Cardiac septum (tissue), 1 donor: ENCODE measurements at places on chromosomes 12 and 14. TPM values are rescaled to one million over a fixed set of nuclear protein-coding genes. Genes with fewer than 3 reads are reported as not detected.
A peak's percentile ranks its signal among the peaks of the same experiment; 100 is the strongest.

GRCh38 chr14:101034986-101035385 is 131.5 kb upstream of the RTL1 start:
- DNase-seq: peak; percentile 39

Gene PKP2
- total RNA-seq: 463 TPM

DNA sequence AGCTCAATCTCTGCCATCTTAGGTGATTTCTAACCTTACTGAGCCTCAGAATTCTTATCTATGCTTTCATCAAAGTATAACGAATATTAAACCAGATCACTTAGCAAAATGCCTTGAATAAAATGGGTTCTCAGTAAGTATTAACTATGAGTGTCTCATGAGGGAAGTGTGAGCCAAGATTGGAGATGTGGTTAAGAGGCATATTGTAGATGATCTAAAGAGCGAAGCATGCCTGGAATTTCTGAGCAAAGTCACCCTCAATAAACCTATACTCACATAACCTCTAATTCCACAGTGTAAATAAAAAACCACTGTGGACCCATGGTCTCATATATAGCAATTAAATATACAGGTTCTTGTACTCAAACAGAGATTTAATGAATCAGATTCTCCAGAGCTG is 193.1 kb upstream of the FSCB start:
- DNase-seq: no peak

Gene TAS2R13
- 1.0 TPM for total RNA-seq

Gene PPP1CC
- 102 TPM for total RNA-seq

DNA sequence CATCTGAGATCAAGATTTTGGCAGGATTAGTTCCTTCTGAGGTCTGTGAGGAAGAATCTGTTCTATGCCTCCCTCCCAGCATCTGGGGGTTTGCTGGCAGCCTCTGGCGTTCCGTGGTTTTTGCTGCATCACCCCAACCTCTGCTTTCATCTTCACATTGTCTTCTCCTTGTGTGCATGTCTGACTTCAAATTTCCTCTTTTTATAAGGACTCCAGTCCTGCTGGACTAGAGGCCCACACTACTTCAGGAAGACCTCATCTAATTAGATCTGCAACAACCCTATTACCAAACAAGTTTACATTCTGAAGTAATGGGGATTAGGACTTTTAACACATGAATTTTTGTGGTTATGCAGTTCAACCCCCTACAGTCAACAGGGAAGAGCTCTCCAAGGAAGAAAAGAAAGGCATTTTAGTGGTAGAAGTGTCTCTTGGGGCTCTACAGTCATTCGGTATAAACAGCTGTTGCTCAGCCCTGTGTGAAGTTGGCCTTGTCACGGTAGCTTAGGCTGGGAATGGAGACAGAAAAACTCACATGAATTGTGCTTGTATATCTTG is 89.7 kb downstream of the CAND1 start:
- DNase-seq: no peak

DNA sequence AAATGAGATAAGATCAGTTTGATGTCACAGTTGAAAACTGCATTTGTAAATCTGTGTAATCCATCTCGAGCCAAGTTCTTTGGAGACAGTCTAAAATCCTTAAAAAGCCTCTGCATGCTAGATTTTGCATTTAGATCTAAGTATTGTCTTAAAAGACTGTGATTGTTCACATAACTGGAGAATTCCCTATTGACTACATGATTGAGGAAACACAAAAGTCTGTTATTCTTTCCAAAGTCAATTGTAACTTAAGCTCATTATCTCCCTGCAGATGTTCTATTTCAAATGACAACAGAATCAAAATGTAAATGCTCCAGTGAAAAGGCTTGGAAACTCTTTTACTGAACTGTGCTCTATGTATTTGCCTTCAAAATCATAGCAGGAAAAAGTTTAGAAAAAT is 77.8 kb downstream of the MYF5 start:
- DNase-seq: no peak

Gene PDE3A
- total RNA-seq: 132 TPM

DNA sequence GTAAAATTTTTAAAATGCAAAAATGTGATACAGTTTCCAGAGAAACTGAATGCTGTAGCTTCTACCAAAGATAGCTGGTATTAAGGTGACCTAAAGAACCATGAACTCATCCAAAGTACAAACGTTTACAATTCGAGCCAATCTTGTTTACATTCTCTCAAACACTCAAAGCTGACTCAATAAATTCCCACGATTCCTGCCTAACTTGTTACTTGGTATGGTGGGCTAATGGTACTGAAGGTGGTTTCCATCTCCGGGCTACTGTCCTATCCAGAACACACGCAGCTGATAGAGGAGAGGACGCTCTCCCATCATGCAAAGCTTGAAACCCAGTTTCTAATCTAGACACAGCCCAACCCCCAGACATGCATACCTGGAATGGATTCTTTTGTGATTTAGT is 31.5 kb downstream of the RAD9B start:
- no peak for DNase-seq

Gene TSPAN19
- total RNA-seq: not detected

DNA sequence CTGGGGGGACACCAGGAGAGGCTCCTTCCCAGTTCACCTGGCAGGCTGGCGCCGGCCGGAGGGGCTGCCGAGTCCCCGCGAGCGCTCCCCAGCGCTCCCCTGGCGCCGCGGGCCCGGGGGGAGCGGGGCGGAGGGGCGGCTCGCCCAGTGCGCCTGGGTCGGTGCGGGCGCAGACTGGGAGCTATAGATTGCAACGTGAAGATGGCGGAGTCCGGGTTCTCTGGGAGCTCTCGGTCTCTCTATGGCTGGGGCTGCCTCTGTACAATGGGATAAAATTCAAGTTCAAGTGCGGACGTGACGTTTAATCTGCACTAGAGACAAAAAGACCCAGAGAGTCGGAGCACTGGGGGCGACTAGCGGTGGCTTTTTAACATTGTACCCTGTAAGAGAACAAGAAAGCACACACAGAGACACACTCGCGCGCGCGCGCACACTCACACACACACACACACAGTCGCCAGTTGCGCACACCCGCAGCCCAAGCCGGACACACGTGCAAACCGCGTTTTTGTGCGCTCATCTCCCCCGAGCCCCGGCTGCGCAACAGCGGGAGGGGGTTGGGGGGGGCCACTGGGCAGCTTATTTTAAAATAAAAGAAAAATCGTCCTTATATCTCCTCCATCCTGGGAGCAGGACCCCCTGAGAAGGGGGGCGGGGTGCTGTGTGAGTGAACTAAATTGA is at the start of gene BCL11B:
BCL11B (minus strand) TSS at position 247 of the 681 bp plus-strand sequence. CDS start 979 bp downstream, outside the sequence.
- no peak for DNase-seq

DNA sequence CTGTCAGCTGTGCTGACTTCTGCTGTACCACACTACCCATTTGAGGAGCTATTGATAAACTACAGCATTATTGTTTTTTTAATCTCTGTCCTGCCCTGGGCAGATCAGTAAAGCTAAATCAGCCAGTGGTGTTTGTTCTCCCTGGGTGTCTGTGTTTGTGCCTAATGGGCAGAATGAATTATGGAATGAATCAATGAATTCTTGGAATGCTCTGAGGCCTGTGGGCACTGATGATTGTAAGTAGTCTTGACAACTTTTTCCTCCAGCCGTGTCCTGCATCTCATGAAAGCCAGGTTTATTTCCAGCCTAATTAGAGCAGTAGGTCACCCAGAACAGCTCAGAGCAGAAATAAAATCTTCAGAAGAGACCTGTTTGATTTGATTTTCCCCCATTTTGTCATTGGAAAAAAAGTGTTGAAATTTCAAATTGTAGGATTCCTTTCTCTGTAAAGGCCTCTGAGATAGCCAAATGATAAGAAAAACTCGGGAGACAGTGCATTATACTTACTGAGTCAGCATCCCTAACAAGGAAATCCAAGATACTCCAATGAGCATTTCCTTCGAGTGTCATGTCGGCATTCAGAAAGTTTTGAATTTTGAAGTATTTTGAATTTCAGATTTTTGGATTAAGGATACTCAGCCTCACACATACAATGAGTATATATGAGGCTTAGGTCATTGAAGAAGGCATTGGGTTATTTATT is 19.4 kb upstream of the EVL start:
- DNase-seq: no peak

DNA sequence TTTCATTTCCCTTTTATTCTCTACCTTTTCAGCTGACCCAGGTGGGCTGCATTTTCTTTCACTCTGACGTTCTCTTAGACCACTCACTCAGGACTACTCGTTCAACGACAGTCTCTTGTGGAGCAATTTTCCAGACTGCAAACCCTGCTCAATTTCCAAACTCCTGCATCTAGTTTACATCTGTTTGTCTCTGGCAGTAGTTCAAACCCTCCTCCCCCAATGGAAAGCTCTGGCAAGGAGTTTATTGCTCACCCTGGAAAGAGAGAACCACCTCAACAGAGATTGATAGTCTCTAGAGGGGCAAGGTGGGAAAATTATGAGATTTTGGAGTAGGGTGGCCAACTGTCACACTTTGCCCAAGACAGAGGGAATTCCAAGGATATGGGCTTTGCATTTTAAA is 130.2 kb downstream of the TSHR start:
- DNase-seq: no peak

Gene BATF
- total RNA-seq: 0.65 TPM

GRCh38 chr12:114272605-114273004 is 133.3 kb downstream of the TBX5 start:
- no peak for DNase-seq

Gene ITGB7
- total RNA-seq: 1.4 TPM

- no peak for DNase-seq
These were observed 120.4 kb downstream of the ANO6 start for GRCh38 chr12:45336331-45336730.
